ENCODE measurements at places on chromosomes 5 and 9. TPM values are rescaled to one million over a fixed set of nuclear protein-coding genes. Genes with fewer than 3 reads are reported as not detected.

The NMUR2 gene
- total RNA-seq, result not detected

The CDC20B gene
- not detected for total RNA-seq

The BAAT gene
- total RNA-seq, result 0.27 TPM

The ORM2 gene
- 0.98 TPM for total RNA-seq

The DBH gene
- total RNA-seq, result not detected

The MAMDC4 gene
- total RNA-seq, result 11.0 TPM

The EIF4E1B gene
- total RNA-seq, result not detected

The P4HA2 gene
- total RNA-seq, result 14.3 TPM

The SPEF2 gene
- total RNA-seq, result 0.29 TPM

The PIK3R1 gene
- 7.2 TPM for total RNA-seq

The WNK2 gene
- 3.3 TPM for total RNA-seq

The ABO gene
- total RNA-seq, result 15.3 TPM

The CATSPER3 gene
- total RNA-seq, result 0.34 TPM

The LRRTM2 gene
- total RNA-seq, result not detected

The FOXD4 gene
- 1.0 TPM for total RNA-seq

The PRELID1 gene
- 357 TPM for total RNA-seq

The PCDH12 gene
- total RNA-seq, result 0.04 TPM

The RARS1 gene
- total RNA-seq, result 123 TPM

The NAIP gene
- 3.6 TPM for total RNA-seq

The TXNDC8 gene
- total RNA-seq, result not detected

The FASTKD3 gene
- total RNA-seq, result 22.1 TPM

The CMYA5 gene
- total RNA-seq, result 0.31 TPM

The PCDHGB5 gene
- 0.29 TPM for total RNA-seq

The SLC22A4 gene
- total RNA-seq, result 9.6 TPM

The SLCO4C1 gene
- 0.16 TPM for total RNA-seq

The SPINK4 gene
- total RNA-seq, result not detected

The IGFBPL1 gene
- not detected for total RNA-seq

The IFNA13 gene
- not detected for total RNA-seq

The GNE gene
- total RNA-seq, result 13.8 TPM

The PIP5K1B gene
- total RNA-seq, result 9.6 TPM

The ANKRD34B gene
- not detected for total RNA-seq

The GMCL2 gene
- total RNA-seq, result not detected

The SLC36A2 gene
- not detected for total RNA-seq

The UAP1L1 gene
- 8.8 TPM for total RNA-seq

The CTXN3 gene
- not detected for total RNA-seq
